Pons (tissue), 1 donor: ENCODE measurements at places on chromosomes 2 and 18.

- no peak for DNase-seq
Observed at GRCh38 chr2:231708773-231709635, 679 bp downstream of the PTMA start.

- no peak for DNase-seq
Observed at GRCh38 chr2:217387776-217388387, 528.0 kb upstream of the TNP1 start.

GRCh38 chr2:96501471-96501874 is 3.7 kb downstream of the NEURL3 start:
- DNase-seq = no peak

- DNase-seq = no peak
Observed at GRCh38 chr2:216236486-216236885, 127.3 kb downstream of the XRCC5 start.

DNA sequence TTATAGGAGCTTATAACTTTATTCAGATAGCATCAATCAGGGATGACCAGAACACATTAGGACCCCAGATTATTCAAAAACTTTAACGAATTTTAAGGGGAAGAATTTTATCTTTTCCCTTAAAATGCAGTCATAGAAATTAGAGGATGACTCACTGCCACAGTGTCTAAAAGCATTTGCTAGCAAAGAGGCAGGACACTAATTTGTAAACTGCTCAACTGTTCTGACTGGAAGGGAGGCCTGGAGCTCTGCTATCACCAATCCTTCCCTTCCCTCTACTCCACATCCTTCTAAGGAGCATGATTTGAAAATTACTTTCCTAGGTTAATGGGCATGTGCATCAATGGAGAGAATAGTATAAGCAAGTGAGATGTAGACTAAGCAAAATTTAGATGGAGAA is 40.5 kb downstream of the PREPL start:
- DNase-seq = no peak

- no peak for DNase-seq
Observed at GRCh38 chr2:82780050-82780449, 1679.0 kb downstream of the SUCLG1 start.

GRCh38 chr2:38981003-38981669 is 91.5 kb downstream of the ARHGEF33 start:
- no peak for DNase-seq

DNA sequence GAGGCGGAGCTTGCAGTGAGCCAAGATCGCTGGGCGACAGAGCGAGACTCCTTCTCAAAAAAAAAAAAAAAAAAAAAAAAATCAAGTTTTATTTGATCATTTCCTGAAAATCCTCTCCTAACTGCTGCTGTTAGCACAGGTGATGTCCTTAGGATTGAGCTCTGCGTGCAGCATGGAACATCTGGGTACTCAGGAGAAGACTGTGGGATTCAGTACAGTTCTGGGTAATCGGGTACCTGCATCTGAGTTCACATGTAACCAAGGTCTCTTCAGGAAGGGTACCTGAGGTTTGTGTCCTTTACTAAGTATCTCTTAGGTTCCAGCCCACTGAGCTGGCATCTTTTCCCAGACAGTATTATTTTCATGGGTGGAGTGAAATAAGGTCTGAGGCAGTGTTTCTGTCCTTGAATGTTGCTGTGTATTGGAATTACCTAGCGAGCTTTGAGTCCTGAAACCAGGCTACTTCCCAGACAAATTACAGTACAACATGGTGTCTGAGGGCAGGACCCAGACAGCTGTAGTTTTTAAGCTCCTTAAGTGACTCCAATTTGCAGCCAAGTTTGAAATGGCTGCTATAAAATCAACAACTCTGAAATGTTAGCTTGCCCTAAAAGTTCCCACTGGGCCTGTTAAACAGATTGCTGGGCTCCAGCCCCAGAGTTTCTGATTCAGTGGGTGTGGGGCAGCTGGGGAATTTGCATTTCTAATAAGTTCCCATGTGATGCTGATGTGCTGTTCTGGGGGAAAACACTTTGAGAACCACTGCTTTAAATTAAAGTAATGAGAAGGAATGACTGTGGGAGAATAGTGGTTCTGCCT is 120.5 kb downstream of the PMAIP1 start:
- DNase-seq = no peak
